ENCODE measurements at places on chromosomes 12 and 14.

GRCh38 chr14:70917633-70918032 lies 10.4 kb downstream of the PCNX1 start:
- DNase-seq = no peak

DNA sequence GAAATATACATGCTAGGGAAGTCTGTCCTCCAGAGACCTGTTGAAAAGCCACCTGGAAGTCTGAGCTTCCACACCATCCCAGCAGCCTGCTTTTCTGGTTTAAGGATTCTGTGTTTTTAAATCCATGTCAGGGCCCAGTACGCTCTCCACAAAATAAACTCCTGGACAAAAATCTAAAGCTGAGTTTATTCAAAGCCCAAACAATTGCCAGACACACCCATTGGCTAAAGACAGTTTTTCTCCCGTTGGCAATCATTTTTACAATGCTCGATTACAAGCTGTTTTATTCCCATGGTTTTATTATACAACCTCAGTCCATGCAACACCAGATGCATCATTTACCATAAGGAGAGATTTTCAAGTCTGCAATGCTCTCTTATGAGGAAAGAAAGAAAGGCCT lies 94.5 kb downstream of the MYRFL start:
- no peak for DNase-seq

GRCh38 chr14:88030892-88031291 lies 26.0 kb downstream of the GPR65 start:
- DNase-seq = no peak

DNA sequence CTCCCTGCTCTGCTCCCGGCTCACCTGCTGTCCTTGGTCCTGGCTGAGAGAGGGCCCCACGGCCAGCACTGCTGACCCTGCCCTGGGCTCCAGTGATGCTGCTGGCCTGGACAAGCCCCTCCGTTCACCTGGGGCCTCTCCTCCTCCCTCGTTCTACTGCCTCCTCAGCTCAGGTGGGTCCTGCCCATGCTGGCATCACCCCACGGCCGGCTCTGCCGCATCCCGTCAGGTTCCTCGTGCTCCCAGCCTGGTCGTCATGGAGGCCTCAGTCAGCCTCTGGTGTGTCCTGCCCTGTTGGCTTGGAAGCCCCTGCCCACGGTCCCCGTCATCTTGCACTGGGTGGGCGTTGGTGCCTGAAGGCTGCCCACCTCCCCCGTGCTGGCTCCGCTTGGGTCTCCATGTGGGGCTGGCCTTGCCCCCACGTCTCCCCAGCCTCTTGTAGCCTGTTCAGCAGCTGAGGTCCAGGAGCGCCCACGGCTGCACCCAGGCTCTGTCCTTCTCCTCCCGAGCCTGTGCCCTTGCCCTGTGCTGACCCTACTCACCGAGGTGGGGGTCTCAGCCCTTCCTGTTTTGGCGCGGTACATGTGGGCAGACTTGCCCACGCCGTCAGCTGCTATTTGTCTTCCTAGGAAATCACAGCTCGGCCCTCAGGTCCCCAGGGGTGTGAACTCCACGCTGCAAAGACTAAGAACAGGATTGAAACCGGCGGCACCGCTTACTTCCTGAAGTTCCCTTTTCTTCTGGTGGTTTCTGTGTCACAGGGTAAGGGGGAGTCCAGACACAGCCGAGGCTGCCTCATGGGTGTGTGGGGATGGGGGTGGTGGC lies 121.6 kb downstream of the TMEM121 start:
- no peak for DNase-seq

GRCh38 chr12:53770281-53770680 lies 18.5 kb upstream of the CISTR start:
- no peak for DNase-seq

DNA sequence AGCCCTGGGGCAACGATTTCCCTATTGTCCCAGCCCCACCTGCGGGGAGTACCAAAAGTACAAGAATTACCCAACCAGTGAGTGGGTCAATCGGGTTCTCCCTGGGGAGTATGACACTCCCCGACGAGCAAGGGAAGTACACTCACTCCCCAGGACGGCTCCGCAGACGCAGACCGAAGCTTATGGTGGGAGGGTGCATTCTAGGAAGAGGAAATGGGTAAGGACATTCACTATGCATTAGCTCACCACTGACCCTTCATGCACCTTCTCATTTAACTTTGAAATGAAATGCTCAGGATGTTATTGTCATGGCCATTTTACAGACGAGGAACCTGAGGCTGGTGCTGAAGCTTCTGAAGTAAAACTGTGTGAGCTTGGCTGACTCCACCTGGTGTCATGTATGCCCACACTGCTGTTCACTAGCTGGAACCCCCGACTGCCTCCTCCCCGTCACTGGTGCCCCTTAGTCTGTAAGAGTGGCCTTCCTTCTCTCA lies 45.8 kb upstream of the TMED10 start:
- DNase-seq = no peak

GRCh38 chr12:20364501-20364900 lies 3.8 kb upstream of the PDE3A start:
- no peak for DNase-seq

- DNase-seq = no peak
These were observed 25.6 kb upstream of the ARID4A start for GRCh38 chr14:58272588-58273372.

GRCh38 chr14:54564868-54565784 lies 1.8 kb upstream of the SAMD4A start:
- no peak for DNase-seq

DNA sequence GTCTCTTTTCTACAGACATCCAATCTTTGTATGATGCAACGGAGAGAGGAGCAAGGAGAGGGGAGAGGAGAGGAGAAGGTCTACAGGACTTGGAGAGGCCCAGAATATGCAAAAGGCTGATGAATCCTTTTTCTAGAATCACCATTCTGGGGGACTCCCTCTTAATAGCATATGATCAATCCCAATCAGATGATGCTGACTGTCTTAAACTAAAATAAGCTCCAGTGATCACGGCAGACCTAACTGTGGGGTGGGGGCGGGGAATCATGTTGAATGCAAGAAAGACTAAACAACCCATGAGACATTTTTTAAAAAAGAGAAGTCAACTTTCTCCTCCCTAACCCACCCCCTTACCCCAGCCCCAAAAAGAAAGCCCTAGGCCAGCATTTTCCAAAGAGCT lies 33.4 kb downstream of the BTBD7 start:
- DNase-seq = no peak

GRCh38 chr14:37588667-37588955 lies 6.4 kb downstream of the FOXA1 start:
- DNase-seq = no peak

DNA sequence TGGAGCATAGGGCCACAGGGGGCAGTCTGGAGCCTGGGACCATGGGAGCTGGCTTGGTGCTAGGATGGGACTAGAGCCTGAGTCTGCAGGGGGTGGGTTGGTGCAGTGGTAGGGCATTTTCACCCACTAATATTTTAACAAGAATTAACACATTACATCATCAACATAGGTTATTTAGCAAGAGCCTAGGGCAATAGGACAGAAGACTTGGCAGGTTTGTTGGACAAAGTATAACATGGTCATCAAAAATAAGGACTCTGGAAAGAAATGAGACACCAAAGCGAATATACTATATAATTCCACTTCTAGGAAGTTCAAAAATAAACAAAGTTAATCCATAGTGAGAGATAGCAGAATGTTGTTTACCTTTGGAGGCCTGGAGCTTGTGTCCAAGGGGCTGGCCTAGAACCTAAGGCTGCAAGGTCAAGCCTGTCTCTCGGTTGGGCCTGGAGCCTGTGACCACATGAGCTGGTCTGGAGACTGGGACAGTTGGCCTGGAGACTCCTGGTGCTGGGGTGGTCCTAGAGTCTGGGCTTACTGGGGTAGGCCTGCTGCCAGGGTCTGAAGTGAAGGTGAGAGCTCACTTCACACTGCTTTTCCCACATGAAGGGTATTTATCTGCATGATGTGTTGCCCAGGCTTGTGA lies 28.1 kb upstream of the CNOT2 start:
- DNase-seq = no peak

GRCh38 chr12:93836620-93837260 lies 159.6 kb downstream of the CRADD start:
- no peak for DNase-seq

- no peak for DNase-seq
These were observed 120.5 kb upstream of the DDHD1 start for GRCh38 chr14:53273671-53274072.

DNA sequence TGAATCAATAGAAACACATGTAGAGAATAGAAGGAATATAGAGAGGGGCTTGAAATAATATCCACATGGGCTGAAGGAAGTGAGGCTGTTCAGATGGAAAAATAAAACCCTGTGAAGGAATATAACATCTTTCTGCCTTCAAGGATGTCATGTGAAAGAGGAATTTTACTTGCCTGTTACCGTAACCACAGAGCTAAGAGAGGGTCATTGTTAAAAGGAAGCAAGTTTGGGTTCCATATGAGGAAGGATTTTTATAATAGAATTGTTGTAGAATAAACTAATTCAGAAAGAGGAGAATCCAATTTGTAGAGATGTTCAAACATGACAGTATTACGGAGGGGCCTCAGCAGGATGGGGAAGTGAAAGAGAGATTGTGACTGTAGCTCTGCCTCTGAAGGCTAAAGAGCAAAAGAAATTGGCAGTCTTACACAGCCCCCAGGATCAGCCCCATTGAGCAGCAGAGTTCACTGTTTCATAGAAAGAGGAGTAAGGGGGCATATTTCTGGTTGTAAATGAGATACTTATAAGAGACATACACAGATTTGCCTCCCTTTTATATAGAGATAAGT lies 41.8 kb upstream of the PTPRR start:
- no peak for DNase-seq

DNA sequence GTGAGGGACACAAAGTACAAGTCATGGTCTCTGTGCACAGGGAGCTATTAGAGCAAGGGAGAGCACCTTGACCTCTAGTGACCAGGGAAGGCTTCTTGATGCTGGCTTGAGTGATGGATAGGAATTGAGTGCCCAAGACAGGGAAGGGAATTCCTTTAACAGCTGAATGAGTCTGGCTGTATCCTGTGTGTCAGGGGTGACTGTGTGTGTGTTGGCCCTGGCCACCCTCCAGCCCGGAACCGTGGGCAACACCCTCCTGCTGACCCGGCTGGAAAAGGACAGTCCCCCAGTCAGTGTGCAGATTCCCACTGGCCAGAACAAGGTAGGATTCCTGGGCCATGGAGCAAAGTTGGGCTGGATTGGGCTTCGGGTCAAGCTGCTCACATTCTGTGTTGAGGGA lies 5.5 kb upstream of the PFDN5 start:
- DNase-seq = no peak

GRCh38 chr14:105529319-105529568 lies 2.9 kb downstream of the TMEM121 start:
- DNase-seq = no peak

GRCh38 chr12:86044396-86044795 lies 170.3 kb downstream of the NTS start:
- DNase-seq = no peak

DNA sequence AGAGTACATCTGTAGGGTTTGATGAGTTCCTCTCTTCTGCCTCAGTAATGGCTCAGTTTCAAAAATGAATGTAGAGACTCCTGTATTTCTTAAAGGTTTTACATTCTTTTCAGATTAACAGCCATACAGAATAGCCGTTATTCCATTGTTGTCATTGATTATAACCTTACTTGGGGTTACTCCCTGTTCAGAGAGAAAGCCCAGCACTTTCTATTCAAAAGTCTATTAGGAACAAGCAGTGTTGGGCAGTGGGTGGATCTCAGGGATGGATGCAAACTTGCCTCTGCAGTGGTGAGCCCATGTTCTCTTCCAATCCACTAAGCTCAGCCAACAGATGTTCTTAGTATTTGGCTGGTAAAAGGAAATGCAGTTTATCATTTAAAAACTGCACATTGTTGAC lies 342.6 kb upstream of the E2F7 start:
- no peak for DNase-seq

DNA sequence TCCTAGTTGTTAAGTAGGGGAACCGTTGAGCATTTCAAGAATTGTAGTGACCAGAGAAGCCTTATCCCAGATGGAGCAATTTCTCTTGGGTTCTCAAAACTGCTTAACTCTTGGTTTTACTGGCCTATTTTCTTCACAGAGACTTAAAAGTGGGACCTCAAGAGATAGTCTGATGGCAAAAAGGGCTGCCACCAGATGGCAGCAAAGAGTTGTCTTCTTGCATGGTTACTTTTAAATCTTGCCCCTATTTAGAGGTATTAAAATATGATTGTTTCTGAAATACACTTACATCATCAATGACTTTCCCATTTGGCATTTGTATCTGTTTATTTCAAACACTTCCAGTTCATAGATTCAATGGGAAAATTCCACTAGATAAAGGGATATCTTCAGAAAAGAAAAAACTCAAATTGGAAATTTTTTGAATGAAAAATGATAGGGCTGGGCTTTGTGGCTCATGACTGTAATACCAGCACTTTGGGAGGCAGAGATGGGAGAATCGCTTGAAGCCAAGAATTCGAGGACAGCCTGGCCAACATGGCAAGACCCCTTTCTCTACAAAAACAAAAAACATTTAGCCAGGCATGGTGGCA lies 69.9 kb upstream of the CNTN1 start:
- no peak for DNase-seq

DNA sequence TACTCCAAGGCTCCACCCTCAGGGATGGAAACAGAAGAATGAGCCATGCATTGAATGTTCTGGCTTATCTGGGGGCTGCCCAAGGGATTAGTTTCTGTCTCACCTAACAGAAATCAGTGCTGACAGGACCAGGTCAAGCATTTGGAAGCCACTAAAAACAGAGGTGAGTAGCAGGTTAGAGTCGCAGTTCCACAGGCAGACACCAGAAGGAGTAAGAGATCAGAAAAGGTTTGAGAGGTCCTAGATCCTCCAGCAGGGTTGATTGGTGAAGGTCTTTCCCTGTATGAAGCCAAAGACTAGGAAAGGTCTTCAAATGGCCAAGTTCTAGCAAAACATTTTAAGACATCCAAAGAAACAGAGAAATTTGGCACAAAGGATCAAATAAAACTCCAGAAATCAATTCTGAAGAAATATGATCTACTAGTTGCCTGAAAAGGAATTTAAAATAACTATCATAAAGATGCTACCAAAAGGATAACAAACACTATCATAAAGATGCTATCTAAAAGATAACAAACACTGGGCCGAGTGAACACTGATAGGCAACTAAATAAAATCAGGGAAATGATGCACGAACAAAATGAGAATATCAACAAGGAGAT lies 19.5 kb upstream of the TTC9 start:
- no peak for DNase-seq
